ENCODE measurements at places on chromosomes 2 and 18. TPM values are rescaled to one million over a fixed set of nuclear protein-coding genes. Genes with fewer than 3 reads are reported as not detected.

DNA sequence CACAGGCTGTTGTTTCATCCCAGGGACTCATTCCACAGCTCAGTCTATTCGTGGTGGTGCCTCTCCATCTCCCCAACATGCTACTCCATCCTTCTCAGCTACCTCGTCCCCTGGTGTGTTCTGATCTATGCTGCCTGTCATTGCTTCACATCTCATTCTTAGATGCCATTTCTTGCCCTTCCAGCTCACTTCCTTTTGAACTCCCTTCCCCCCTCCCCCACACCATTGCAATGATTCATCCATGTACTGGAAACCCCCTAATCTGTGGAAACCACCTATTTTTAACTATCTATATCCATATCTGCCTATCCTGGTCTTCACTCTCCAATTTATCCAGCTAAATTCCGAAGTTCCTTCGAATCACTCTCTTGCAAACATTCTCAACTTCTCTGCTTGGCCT lies 65.7 kb upstream of the PARD3B start:
- peak; percentile 16 for DNase-seq

GRCh38 chr2:41911033-41911432 lies 136.8 kb upstream of the PKDCC start:
- no peak for DNase-seq

DNA sequence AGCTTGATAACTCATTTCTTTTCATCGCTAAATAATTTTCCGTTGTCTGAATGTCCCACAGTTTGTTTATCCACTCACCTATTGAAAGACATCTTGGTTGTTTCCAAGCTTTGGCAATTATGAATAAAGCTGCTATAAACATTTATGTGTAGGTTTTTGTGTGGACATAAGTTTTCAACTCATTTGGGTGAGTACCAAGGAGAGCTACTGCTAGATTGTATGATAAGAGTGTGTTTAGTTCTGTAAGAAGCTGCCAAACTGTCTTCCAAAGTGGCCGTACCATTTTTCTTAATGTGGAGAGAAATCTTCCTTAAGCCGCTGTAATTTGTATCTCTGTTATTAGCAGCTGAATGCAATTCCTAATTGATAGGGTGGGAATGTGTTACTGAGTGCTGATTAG lies 11.4 kb upstream of the CTIF start:
- DNase-seq, result no peak

- no peak for DNase-seq
Measured at GRCh38 chr2:133561045-133561852, 7.0 kb downstream of the NCKAP5 start.

Gene PLB1
- 0.64 TPM for total RNA-seq

Data from activated CD4-positive, alpha-beta memory T cell treated with anti-CD3 and anti-CD28 coated beads for 36 hours (primary cell).